ENCODE measurements at places on chromosomes 4 and X.

DNA sequence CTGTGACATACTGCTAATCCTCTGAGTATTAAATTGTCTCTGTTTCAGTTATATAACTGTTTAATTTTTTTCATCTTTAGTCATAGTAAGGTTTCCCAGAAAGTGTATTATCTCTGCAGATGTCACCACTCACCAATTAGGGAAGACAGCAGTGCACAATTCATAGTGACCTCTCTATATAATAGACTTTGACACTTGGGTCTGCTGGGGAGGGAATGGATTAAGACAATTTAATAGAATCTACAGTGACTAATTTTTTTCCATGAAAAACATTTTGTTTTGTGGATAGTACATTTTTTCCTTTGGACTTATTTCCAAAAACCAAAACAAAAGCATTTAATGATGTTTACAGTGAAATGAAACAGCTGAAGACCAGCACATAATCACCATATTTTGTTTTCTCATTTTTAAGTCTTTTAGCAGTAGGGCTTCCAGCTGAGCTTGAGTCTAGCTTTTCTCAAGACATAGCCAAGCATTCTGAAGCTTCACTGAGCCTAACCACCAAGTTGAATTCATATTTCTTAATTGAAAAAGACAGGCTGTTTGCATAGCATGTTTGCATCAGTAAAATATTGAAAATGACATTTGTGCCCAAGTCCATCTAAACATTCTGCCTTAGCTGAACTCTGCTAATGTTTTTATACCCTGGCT lies 69.5 kb downstream of the PCDH19 start:
- no peak for DNase-seq

- DNase-seq: no peak
These were observed 107.8 kb upstream of the PDHA2 start for GRCh38 chr4:95732061-95732460.

- DNase-seq: no peak
These were observed 24.3 kb upstream of the GLRA2 start for GRCh38 chrX:14504960-14505538.

- no peak for DNase-seq
These were observed 63.1 kb upstream of the PDHA1 start for GRCh38 chrX:19280636-19281035.

DNA sequence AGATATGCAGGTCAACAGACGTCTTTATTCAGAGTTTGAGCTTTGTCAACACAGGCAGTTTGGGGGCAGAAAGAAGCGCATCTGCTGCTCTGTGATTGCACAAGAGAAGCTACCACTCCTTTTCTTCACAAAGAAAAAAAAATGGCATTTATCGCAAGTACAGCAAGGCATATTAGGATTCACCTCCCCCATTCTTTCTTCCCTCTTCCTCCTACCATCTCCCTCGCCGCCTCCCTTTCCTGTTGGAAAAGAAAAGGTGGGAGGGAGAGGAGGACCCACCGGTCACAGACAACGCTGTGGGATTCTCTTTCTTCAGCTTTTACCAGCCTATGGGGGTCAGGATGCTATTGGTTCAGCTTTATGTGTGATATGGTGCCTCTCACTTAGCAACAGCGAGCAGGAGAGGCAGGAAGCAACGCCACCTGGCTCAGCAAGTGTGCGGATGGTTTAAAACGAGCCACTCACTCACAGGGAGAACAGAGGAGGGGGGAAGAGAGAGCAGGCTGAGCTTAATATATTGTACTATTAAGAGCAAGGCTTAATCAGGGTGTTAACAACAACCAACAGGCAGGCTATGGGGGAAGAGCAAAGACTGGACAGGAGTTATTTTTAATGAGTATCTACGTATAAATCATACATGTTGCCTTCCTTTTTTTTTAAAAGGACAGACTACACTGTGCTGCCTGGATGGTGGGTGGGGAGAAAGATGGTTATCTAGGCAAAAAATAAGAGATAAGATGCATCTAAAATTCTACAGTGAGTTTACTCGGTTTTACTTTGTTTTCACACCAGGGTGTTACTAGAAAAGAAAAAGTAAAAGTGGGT lies 104.7 kb downstream of the MAML3 start:
- DNase-seq: no peak

DNA sequence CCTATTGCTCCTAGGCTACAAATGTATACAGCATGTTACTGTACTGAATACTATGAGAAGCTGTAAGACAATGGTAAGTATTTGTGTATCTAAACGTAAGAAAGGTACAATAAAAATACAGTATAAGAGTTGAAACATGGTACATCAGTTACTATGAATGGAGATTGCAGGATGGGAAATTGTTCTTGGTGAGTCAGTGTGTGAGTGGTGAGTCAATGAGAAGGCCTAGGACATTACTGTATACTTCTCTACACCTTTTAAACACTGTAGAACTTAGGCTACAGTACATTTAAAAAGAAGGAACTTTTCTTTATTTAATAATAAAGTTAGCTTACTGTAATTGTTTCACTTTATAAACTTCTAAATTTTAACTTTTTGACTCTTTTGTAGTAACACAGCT lies 2603.2 kb downstream of the PCDH7 start:
- DNase-seq: no peak

GRCh38 chr4:84920617-84921016 lies 45.9 kb downstream of the WDFY3 start:
- no peak for DNase-seq

- no peak for DNase-seq
These were observed 398.5 kb downstream of the GPM6A start for GRCh38 chr4:175413561-175413960.

- no peak for DNase-seq
These were observed 152.2 kb downstream of the ASMT start for GRCh38 chrX:1767026-1767425.

DNA sequence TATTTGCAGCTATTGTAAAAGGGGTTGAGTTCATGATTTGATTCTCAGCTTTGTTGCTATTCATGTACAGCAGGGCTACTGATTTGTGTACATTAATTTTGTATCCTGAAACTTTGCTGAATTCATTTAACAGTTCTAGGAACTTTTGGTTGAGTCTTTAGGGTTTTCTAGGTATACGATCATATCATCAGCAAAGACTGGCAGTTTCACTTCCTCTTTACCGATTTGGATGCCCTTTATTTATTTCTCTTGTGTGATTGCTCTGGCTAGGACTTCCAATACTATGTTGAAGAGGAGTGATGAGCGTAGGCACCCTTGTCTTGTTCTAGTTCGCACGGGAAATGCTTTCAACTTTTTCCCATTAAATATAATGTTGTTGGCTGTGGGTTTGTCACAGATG lies 48.1 kb downstream of the NPY1R start:
- no peak for DNase-seq

DNA sequence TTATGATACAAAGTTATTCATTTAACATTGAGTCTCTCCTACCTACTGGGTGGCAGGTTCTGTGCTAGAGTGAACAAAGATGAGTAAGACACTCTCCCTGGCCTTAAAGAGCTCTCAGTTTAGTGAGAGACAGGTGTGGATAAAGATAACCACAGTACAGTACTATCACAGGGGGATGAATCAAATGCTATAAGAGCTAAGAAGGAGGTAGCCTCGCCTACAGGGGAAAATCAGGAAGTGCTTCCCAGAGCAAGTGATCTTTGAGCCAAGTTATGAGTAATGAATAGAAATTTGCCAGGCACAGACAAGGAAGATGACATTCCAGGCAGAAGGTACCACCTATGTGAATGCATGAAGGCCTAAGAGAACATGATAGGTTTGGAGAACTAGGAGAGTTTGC lies 3.4 kb upstream of the IGBP1 start:
- no peak for DNase-seq

DNA sequence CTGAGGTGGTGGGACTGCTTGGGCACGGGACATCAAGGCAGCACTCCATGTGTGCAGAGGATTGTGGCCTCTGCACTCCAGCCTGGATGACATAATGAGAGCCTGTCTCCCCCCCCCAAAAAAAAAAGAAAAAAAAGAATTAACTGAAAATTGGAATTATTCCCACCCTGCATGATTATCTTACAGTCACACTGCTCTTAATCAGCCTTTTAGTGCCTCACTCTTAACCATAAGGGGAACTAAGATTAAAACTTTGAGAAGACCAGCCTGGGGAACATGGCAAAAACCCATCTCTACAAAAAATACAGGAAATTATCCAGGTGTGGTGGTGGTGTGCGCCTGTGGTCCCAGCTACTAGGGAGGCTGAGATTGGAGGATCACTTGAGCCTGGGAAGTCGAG lies 94.6 kb downstream of the UBE2K start:
- no peak for DNase-seq

GRCh38 chr4:126627255-126627654 lies 1005.5 kb upstream of the INTU start:
- no peak for DNase-seq

GRCh38 chr4:145418739-145419138 lies 62.9 kb upstream of the SMAD1 start:
- DNase-seq: no peak

GRCh38 chr4:162498168-162498567 lies 334.4 kb upstream of the FSTL5 start:
- no peak for DNase-seq

GRCh38 chr4:165378745-165379677 lies at the start of gene CPE:
CPE (plus strand) TSS chr4:165379008; CDS start chr4:165379222, 214 bp downstream.
- DNase-seq: peak; percentile 27

DNA sequence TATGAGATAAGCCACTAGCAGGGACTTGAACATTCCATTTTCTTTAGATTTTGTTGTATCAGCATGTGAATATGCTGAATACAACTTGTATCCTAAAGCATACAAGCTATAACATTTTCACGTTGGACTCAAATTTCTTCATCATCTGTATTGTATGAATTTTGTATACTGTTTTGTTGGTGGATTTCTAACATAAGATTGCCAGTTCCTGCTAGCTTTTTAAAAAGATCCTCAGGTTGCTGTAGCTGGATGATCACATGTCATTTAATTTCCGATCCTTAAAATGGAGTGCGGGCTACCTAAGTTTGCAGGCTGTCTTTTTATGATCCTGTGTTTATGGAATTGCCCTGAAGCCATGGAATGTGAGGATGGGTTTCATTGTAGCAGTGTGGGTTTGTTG lies 6.9 kb downstream of the PDLIM5 start:
- no peak for DNase-seq

- no peak for DNase-seq
These were observed 40.4 kb downstream of the PCDH7 start for GRCh38 chr4:30760551-30760950.

DNA sequence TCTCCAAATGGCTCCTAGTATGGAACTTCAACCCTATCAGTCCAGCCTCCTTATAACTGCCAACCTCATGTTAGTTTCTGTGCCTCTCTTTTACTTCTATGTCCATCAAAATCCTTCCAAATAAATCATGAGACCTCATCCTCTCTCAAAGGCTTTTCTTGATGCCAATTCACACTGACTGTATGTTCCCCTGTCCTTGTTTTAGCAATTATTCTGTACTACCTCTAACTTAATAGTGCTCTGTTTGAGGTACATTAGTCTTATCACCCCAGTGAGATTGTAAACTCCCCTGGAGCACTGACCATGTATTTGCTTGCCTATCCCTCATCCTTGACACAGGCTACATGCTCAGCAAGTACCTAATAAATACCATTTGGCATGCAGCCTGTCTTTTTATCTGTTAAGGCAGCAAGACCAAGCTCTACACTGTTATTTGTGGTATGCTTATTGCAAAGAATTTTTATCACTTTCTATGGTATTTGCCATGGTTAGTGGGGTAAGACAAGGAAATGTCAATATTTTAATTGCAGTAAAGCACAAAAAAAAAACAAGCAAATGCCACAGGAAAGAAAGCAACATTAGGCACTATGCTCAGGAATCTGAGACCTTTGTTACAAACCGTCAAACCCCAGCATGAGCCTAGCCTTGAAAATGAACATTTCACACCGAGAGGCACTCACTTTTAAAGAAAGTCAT lies 119.2 kb downstream of the SMARCA1 start:
- DNase-seq: no peak

DNA sequence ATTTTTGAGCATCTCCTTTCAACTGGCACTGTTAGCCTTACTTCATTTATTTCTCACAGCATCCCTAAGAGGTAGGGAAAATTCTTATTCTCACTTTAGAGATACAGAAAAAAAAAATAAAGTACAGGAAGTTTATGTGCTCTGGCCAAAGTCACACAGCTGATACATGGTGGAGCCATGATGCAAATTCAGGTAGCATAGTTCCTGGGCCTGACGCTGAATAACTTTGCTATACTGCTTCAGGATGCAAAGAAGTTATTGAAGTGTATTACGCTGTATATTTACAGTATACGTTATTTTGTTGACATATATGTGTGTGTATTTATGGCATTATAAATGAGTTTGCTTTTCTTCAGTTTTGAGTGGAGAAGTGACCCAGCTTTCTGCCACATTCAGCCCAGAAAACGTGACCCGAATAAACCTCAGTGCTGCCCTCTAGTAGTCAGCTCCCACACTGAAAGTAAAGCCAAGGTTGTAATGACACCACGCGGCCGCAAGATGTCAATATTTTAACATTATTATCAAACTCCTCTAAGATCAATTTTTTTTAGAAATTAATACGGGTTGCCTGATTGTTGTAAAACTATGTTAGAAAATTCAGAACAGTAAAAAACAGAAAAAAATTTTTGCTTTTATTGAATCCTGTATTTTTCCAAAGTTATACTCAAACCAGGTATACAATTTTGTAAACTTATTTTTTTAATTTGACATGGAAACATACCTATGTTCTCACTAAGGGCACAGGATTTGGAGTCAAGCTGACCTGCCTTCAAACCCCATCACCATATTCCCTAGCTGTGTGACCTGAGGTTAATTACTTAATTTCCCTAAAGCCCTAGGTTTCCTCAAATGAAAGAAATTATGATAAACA lies 3.8 kb upstream of the GUCY2F start:
- DNase-seq: peak; percentile 42

GRCh38 chr4:38842994-38843393 lies 13.6 kb downstream of the TLR6 start:
- DNase-seq: no peak

- DNase-seq: no peak
These were observed 135.1 kb downstream of the REPS2 start for GRCh38 chrX:17081511-17081910.

Measured in brain pericyte (primary cell).